ENCODE measurements at places on chromosomes 12 and 14.

DNA sequence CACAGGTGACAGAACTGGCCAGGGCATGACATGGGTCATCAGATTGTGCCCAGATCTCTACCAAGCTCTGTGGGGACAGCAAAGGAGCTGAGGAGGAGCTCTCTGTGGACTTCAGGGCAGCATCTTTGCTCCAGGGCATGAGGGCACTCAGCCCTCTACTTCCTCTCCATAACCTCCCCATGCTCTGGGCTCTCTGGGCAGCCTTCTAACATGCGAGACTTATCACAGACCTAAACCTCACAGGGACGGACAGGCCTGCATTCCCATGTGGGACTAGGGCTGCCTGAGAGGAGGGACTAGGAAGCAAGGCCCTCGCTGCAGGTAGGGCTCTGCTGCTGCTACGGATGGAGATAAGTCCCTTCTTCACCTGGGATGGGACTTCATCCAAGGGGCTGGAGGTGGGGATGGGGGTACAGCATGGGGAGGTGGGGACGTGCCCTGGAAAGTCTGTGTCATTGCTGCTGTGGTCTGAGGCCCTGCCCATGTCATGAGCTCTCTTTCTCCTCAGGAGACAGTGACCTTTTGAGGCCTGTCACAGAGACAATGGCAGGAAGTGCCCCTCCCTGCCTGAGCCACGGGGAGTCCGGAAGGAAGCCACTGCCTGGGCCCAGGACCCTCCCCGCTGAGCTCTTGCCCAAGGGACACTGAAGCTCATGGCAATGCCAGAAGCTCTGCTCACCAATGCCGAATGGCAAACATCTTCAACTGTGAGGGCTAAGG is 44.1 kb downstream of the PITPNM2 start:
- no peak for DNase-seq

DNA sequence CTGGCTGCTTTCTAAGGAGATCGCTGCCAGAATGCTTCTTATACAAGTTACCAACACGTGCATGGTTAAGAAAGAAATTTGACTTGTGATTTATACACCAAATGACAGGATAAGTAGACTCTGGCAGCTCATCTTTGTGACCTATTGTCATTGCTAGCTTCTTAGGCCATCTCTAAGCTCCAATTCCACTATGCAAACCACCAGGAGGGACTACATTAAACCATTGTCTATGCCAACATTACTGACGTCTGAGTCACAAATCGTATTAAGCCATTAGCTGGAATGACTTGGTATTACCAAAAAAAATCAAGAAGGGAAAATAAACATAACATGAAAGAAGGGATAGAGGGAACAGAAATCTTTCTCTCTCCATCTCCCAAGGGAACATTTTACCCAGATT is 15.8 kb upstream of the VPS33A start:
- no peak for DNase-seq

DNA sequence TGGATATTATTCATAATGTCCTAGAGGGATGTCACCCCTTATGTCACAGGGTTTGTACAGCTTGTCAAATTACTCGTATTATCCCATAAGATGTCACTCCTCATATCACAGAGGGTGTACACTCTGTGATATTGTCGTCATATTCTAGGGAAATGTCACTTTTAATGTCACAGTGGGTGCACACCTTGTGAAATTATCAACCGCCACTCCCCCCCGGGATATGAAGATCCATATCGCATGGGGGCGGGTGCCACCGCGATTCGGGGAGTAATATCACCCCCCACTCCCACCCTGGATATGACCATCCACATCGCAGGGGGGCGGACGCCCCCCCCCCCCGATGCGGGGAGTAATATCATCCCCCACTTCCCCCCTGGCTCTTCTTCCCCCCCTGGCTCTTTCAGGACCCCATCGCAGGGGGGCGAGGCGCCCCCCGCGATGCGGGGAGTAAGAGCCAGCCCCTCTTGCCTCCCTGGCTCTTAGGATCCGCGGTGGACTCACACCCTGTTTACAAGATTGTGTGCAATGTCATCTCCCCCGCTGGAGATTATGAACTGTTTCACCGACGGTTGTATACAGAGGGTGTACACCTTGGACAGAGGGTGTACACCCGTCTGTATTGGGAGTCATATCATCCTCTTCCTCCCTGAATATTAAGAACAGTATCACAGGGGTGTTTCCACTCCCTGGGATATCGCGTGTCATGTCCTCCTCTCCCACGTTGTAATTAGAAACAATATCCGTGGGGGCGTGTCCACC is 92.8 kb downstream of the FRMD6 start:
- DNase-seq = no peak

GRCh38 chr12:95205016-95205624 is 12.1 kb downstream of the FGD6 start:
- DNase-seq = no peak

DNA sequence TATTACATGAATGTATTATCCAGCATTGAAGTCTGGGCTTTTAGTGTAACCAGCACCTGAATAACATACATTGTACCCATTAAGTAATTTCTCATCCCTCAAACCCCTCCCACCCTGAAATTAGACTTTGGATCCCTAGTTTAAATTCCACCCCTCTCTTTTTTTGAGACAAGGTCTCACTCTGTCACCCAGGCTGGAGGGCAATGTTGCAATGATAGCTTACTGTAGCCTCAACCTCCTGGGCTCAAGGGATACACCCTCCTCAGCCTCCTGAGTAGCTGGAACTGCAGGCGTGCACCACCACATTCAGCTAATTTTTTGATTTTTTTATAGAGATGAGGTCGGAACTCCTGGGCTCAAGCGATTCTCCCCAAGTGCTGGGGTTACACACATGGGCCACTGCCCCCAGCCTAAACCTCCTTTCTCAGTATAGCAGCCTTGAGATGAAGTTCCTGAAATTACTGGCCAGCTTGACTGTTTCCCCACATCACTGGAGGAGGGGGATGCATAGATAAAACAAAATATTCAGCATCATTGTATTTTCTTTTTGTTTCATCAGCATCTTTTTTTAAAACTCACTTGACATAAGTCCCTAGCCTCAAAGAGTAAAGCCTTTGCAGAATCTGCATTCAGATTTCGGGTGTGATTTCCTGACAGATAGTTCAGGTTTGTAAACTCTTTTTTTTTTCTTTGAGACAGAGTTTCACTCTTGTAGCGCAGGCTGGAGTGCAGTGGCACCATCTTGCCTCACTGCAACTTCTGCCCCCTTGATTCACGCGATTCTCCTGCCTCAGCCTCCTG is 7.0 kb downstream of the PTPN11 start:
- no peak for DNase-seq

DNA sequence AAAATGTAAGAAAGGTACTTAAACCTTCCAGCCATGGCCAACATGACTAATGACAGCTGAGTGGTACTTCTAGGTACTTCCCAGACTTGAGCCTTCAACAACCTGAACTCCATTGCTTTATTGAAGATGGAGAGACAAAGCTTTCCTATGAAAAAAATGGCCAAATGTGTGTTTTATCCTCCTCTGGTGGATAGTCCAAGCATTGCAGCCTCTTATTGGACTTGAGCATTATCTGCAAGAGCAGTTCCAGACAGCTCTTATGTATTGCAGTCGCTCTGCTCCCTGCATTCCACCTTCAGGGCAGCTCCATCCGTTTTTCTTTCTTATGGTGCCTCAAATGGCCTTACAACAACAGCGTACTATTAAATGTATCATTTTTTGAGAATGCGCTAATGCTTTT is 588.2 kb downstream of the NRXN3 start:
- no peak for DNase-seq

DNA sequence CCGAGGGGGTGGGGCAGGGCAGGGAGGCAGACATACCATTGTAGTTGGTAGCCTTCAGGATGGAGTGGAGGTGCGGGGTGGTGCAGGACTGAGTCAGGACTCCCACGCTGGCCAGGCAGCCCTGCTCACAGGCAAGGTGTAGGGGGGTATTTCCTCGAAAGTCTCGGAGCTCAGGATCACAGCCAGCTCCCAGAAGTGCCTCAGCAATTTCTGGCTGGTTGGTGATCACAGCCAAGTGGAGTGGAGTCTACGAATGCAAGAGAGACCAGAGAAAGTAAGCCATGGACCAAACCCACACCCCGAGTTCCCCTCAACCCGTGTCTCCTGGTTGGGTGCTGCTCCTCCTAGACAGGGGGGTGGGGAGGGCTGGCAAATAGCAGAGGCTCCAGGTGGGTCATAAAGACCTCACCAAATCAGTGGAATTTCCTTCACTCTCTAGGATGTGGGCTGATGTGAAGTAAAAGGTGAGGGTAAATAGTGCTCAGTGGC is 1.4 kb downstream of the NFKBIA start:
- DNase-seq = no peak

GRCh38 chr12:25970082-25970481 is 11.6 kb downstream of the RASSF8 start:
- DNase-seq = no peak

GRCh38 chr12:12898136-12898717 is 6.9 kb downstream of the GPRC5A start:
- no peak for DNase-seq

DNA sequence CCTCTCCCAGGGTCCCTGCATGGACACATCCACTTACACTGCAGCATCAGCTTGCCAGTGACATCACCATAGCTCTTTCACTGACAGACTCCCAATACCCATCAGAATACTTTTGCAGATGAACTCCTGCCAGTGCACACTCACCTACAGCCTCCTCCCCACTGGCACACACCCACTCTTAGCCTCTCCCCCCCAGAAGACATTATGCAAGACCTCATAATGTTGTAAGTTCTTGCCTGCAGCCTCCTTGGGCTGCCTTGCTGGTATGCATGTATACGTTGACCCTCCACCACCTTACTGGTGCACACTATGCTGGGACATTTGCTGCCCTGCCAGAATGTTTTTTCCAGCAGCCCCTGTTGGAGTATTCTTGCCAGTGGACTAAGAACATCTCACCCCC is 324.2 kb downstream of the AEBP2 start:
- DNase-seq = no peak

DNA sequence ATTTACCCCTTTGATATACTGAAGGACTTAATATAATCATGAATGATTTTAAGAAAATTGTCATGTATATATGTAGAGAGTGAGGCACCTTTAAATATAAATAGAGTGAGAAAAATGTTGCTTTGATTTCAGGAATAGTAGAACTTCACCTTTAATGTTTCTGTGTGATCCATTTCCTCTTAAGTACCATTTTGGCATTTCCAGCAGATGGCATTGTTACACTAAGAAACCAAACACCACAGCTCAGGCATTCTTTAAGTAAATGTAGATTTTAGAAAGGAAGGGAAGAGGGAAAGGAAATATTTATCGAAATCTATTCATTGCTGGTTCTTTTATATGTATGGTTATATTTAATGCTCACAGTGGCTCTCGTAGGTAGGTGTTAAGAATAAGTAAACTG is 556.7 kb upstream of the FBXO33 start:
- peak; percentile 42 for DNase-seq

DNA sequence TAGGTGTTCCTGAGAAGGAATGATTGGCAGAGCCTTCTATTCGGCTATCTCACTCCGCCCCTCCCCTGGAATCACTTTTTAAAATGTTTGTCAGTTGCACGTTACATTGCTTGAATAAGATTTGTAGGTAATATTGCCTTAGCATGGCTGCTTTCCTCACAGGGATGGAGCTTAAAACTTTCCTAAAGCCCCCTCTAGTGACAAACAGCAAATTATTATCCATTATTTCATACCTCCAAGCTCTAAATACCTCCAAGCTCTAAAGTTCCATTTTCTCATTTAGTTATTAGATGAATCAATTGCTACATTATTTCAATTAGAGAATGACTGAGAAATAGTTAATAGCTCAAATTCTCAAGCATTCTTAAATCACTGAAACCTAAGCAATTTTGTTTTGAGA is 5.1 kb upstream of the SPATA7 start:
- DNase-seq = peak; percentile 9

DNA sequence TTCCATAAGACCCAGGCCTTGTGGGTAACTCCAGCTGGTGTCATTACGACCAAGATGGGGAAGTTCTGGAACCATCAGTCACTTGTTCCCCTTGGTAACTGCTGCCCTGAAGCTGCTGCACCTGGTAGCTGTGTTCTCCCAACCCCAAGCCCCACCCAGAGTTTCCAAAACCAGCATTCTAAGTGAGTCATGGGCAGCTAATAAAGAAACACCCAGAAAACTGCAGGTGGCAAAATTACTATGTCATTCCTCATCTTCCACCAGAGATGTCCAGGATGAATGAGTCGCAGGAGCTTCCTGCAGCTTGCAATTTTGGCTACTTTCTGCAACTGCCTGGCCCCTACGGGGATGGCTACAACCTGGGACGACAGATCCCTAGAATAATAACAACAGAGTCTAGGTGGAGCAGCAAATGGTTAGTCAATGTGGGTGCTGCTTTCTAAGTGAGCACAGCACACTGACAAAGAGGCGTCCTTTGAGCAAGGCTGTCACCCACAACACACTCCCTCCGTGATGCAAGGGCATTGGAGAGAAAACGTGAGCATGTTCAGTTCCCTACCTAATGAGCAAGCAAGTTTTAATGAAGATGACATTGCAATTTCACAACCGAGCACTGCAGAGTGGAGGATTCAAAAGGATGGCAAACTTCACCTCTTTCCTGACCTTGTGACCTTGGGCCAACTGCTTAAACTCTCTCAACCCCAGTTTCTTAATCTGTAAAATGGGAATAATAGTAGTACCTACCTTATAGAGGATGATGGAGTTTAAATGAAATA is 301.4 kb upstream of the NOS1 start:
- DNase-seq = no peak

GRCh38 chr14:95507174-95507573 is 9.3 kb downstream of the SYNE3 start:
- no peak for DNase-seq

GRCh38 chr12:94793191-94793595 is 142.8 kb upstream of the TMCC3 start:
- no peak for DNase-seq

GRCh38 chr12:45400991-45401390 is 185.1 kb downstream of the ANO6 start:
- DNase-seq = no peak

DNA sequence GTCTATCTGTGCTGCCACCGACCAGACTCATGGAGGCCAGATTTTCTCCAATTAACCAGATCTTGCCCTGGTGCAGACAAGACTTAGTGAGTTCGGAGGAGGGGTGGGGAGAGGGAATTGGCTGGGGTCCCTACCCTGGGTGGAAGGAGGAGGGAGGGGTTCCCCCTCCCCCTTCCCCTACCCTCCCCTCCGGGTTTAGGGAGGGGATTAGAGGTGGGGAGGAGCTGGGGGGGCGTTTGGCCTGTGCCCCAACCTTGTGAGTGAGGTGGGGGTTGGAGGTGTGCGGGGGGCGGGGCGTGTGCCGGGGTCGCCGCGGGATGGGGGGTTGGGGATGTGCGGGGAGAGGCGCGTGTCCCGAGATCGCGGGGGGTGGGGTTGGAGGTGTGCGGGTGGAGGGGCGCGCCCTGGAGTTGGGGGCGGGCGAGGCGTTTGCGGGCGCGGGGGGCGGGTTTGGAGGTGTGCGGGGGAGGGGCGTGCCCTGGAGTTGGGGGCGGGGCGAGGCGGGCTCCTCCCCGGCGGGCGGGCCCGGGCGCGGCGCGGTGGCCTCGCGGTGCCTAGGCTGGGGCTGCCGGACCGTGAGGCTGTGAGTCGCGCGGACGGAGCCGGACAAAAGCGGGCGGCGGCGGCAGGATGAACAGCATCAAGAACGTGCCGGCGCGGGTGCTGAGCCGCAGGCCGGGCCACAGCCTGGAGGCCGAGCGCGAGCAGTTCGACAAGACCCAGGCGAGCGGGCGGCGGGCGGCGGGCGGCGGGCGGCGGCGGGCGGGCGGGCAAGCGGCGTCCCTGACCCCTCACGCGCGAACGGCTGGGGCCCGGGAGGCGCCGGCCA is at the start of gene HIP1R:
HIP1R (plus strand) TSS at position 537 of the 829 bp plus-strand sequence; CDS start at position 631, 94 bp downstream.
- DNase-seq = no peak
